GM23338 (cell line): ENCODE measurements at places on chromosomes 7 and 10.

DNA sequence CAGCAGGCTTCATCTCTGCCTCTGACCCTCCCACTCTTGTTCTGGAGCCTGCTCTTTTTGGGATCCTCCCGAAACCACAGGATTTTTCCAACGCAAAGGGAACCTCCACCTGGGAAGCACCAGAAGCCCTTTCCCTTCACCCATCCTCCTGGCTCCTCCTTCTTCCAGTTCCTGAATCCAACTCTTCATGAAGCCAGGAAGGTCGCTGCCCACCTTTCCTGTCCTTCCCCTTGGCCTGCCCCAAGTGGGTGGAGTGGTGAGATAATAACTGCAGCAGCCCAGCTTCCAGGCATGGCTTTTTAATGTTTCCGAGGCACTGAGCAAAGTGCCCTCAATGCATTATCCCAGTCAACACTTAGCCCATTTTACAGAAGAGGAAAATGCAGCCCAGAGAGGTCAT is 70.8 kb upstream of the EEPD1 start:
- DNase-seq, result no peak

DNA sequence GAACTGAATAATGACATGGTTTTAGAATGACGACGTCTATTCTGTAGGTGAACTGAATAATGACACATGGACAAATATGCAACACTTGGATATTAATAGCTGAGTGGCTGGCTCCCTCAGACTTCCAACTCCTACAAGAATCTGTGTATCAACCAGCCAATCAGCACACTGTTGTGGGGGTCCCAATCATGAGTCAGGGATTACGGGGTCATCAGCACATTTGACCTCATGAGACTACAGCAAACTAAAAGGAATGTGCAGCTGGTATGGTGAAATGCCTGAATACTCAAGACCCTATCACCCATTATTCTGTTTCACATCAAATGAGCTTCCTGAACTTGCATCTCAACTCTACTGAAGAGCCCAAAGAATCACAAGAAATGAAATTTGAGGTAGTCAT is 192.5 kb downstream of the ANK3 start:
- DNase-seq, result no peak

GRCh38 chr10:6199131-6199733 is 3.5 kb upstream of the PFKFB3 start:
- no peak for DNase-seq

- no peak for DNase-seq
Observed at GRCh38 chr7:80879849-80880248, 39.0 kb downstream of the SEMA3C start.

DNA sequence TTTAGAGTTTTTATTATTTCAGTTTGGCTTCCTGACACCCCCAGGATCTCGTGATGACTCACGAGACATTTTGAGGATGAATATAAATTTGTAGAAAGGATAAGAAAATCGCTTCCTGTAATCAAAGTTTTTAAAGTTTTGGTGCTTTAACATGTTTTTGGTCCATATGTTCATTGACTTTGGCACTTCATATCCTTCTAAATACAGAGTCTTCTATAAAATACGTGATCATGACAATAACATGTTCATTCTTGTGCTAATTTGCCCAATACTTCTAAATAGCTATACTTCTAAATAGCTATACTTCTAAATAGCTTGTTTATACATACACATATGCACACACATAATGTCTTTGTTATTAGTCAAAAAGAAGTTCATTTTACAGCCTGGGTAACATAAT is 341.9 kb downstream of the PLXDC2 start:
- DNase-seq, result no peak
